NCI-H1105 (cell line): ENCODE measurements at places on chromosomes 13 and 19.

GRCh38 chr13:42392180-42392579, 120.2 kb downstream of the AKAP11 start:
- DNase-seq = no peak

DNA sequence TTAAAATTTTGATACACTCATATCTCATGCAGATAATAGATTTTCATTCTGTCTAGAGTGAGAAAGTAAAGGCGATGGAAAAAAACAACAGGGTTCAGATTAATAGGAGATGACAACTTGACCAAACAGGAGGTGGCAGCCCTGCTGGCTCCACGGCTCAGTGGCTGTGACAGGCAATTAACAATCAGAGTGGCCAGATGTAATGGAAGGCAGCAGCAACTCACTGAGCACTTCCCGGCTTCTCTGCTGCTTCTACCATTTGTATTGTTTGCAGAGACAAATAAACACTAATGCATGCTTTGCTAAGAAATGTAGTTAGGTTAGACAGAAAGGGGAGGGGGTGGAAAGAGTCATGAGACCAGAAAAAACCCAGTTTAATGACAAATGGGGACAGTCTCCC, 473.0 kb upstream of the SLC10A2 start:
- peak; percentile 62 for DNase-seq

DNA sequence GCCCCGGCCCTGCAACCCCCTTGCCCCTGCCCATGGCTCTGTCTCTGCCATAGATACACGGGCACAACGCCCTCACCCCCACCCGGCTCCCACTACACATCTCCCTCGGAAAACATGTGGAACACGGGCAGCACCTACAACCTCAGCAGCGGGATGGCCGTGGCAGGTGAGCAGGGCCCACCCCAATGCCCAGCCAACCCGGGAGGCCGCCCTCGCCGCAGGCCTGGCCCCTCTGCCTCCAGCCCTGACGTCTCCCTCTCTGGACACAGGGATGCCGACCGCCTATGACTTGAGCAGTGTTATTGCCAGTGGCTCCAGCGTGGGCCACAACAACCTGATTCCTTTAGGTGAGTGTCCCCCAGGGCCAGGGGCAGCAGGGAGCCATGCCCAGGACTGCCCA, 7.7 kb downstream of the YIPF2 start:
- no peak for DNase-seq

GRCh38 chr19:15488489-15489226, 9.4 kb upstream of the PGLYRP2 start:
- DNase-seq = no peak

- no peak for DNase-seq
Observed at GRCh38 chr19:5851302-5851701, at the start of gene FUT3. Gene FUT3, minus strand, starts transcription at chr19:5851449.

- no peak for DNase-seq
Observed at GRCh38 chr13:113816254-113816929, 47.5 kb downstream of the GAS6 start.

- DNase-seq = peak; percentile 93
Observed at GRCh38 chr19:18589380-18590272, 1.0 kb downstream of the REX1BD start.

- no peak for DNase-seq
Observed at GRCh38 chr19:53177986-53178385, 15.2 kb downstream of the ZNF665 start.

DNA sequence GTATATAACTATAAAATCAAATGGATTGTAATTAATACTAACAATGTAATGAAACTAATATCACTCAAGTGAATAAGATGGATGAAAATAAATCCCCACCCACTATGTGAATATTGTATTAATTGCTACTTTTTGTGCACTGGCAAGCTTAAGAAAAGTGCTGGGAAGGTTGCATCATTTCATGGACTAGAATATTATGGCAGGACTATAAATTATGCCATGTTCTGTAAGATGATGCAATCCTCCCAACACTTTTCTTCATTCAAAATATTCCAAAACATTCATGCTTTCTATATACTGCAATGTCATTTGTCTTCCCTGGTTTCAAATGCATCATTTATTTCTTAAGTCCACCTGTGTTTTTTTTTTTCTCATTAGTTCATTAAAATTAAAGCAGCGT, 457.6 kb upstream of the GPC6 start:
- no peak for DNase-seq

- DNase-seq = no peak
Observed at GRCh38 chr13:41488124-41488523, 30.8 kb downstream of the RGCC start.

DNA sequence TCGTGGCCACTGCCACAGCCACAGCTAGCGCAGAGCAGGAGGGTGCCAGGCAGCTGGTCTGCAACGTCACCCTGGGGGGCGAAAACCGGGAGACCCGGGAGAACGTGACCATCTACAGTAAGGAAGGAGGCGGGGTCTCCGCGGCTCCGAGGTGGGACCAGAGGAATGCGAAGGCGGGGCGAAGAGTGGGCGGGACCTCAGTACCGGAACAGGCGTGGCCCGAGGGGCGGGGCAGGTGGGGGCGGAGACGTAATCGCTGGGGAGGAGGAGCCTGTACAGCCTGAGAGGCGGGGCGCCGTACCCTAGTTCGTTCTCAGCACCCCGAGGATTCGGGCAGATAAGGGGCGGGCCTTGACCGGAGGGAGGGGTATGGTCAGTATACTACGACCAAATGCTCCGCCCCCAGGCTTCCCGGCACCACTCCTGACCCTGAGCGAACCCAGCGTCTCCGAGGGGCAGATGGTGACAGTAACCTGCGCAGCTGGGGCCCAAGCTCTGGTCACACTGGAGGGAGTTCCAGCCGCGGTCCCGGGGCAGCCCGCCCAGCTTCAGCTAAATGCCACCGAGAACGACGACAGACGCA, 2.5 kb downstream of the ICAM5 start:
- DNase-seq = no peak

DNA sequence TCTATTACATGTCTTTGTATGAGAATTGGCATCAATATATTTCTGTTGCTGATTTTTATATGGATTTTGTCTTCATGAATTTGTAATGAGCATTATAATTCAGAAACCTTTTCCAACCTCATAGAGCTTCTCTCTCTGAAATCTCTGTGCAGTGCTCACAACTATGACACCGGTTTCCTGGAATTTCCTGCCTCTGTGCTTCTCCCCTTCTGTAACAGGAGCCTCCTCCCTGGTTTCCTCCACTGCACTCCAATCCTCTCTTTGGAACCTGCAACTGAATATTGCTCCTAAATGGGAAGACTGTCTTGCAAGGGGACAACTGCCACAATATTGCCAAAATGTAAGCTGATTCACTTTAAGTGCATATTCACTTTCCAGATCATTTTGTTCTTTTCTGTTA, 1147.9 kb downstream of the UQCRFS1 start:
- no peak for DNase-seq

GRCh38 chr19:1170938-1171754, 2.9 kb downstream of the SBNO2 start:
- no peak for DNase-seq

DNA sequence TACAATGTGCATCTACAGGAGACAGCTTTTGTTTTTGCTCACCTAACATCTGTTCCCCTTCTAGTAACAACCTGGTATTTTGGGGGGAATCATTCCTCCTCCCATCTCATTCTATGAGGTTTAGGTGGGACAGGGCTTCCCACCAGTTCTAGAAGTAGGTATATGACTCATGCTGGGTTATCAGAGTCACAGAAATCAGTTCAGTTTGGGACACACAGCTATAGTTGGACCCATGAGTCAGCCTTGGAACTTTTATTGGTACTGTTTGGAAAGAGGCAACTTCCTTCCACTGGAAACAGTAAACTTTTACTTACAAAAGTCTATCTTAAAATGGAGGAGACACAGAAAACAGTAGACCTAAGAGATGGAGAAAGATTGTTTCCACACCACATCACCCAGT, 185.5 kb downstream of the DNAJC3 start:
- DNase-seq = no peak

DNA sequence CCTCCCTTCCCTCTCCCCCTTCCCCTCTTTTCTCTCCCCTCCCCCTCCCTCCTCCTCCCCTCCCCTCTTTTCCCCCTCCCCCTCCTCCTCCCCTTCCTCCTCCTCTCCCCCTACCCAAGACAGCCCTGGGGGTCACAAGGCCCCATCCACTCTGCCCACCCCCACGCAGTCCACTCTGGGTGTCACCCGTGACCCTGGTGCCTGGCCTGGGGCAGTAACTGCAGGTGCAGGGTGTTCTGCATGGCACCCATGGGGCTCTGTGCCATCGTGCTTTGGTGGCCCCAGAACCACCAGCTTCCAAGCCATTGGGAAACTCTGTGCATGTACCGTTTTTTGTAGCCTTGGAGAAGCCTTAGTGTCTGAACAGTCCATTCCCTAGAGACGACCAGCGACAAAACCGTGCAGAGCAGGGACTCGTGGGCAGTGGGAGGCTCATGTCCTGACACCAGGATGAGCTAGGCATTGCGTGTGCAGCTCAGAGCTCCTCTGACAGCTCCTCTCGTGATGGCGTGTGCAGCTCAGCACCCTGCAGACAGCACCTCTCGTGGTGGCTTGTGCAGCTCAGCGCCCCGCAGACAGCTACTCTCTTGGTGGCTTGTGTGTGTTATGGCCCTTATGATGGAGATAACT, 43.7 kb upstream of the F7 start:
- no peak for DNase-seq

GRCh38 chr19:21812448-21812847, 23.5 kb downstream of the ZNF43 start:
- DNase-seq = no peak

DNA sequence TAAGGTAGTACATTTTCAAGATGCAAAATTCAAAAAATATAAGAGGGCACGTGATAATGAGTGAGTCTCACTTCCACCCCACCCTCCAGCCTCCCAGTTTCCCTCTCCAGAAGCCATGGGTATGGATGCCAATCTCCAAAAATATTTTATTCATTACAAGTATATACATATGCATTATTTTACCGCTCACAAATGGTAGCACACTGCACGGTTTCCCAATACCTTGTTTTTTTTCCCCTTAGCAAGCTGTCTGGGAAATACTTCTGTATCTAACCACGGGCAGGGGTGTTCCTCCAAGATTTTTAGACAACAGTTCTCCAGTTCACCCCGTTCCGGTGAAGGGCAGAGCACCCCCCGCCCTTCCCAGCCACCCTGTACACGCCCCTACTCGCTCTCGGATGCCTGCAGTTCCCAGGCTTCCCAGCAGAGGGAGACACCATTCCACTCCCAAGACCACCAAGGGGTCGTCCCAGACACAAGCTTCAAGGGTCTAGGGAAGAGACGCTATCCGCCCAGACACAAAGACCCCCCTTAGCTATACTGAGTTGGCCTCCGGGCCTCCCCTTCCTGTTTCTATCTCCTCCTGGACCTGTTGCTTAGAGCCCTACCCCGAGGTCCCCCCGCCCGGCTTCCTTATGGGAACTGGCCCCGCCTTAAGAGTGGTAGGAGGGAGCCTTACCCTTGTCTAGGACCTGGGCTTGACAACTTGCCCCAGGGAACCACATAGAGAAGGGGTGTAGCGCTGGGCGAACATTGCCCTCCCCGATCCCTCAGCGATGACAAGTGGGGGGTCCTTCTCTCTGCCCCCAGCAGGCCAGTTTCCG, 1.1 kb upstream of the FXYD3 start:
- peak; percentile 34 for DNase-seq

GRCh38 chr13:89322466-89322865, 1651.3 kb downstream of the SLITRK5 start:
- DNase-seq = no peak

DNA sequence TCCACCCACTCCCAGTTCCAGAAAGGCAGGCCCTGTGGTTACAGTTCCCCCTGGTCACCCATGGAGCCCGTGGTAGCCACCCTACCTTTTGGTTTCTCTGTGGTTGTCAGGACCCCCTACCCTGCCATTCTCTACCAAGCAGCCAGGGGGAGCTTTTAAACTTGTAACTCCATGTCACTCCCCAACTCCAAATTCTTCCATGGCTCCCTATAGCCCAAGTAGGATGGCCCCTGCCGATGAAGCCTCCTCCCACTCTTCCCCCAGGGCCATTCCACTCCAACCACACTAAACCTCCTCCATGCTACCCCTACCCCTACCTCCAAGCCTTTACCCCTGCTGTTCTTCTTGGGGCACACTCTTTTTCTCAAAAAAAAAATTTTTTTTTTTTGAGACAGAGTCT, 2.2 kb downstream of the S1PR2 start:
- DNase-seq = no peak

GRCh38 chr19:39127812-39128515, 2.4 kb downstream of the PAK4 start:
- DNase-seq = peak; percentile 65

DNA sequence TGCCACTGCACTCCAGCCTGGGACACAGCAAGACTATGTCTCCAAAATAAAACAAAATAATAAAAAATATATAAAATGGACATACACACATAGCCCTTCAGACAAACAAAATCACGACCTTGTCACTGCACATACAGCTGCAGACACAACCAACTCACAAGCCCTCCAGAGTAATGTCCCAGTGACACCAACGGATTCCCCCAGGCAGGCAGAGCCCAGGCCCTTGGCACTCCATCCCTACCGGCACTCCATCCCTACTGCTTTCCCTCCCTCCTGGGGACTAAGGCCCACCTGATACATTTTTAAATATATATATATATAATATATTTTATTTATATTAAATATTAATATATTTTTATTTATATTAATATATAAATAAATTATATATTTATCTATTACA, 18.5 kb downstream of the ZNF101 start:
- no peak for DNase-seq

- DNase-seq = no peak
Observed at GRCh38 chr19:40639638-40639982, 38.4 kb downstream of the LTBP4 start.

DNA sequence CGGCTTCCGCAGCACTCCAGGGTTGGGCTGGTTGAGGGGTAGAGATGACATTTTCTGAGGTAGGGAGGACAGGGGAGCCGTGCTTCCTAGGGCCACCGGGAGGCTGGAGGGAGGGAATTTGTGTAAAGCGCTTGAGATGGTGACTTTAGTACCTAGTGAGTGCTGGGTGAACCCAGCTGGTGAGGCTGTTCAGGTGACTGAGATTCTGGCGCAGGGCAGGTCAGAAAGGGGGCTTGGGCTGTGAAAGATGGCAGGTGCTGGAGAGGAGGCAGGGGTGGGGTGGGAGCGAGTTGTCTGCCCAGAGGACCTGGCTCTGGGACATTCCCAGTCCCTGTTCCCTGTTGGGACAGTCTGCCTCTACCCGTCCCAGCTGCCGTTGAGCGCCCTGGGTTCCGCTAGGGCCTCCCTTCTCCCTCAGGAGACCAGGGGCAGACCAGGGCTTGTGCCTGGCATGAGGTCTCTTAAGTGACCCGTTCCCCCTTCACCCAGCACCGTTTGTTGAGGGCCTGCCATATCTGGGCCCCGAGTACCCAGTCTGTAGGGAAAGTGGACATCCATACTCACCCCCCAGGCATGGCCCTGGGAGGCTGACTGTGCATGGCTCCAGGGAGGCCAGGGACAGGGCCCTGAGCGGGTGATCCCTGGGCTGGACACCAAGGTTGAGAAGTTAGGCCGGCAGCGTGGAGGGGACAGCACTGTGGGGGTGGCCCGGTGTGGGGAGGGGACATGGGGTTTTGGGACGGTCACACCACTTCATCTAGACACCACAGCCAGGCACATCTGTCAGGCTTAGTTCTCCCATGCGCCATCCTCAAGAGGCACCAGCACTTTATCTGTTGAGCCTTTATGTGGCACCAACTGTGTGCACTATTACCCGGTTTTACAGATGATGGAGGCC, 5.0 kb downstream of the PTOV1 start:
- DNase-seq = no peak

GRCh38 chr19:48858984-48859710, 9.3 kb downstream of the PLEKHA4 start:
- DNase-seq = no peak
